ENCODE measurements at places on chromosomes 2 and 18.

- no peak for DNase-seq
Observed at GRCh38 chr2:140355511-140356090, 1575.4 kb upstream of the NXPH2 start.

- DNase-seq, result no peak
Observed at GRCh38 chr2:96739076-96739632, 710 bp downstream of the LMAN2L start.

- no peak for DNase-seq
Observed at GRCh38 chr18:76416911-76417310, 78.1 kb downstream of the ZNF516 start.

- no peak for DNase-seq
Observed at GRCh38 chr18:26425148-26425531, 123.2 kb downstream of the KCTD1 start.

GRCh38 chr2:23378496-23378895, 6.5 kb upstream of the KLHL29 start:
- DNase-seq, result no peak

DNA sequence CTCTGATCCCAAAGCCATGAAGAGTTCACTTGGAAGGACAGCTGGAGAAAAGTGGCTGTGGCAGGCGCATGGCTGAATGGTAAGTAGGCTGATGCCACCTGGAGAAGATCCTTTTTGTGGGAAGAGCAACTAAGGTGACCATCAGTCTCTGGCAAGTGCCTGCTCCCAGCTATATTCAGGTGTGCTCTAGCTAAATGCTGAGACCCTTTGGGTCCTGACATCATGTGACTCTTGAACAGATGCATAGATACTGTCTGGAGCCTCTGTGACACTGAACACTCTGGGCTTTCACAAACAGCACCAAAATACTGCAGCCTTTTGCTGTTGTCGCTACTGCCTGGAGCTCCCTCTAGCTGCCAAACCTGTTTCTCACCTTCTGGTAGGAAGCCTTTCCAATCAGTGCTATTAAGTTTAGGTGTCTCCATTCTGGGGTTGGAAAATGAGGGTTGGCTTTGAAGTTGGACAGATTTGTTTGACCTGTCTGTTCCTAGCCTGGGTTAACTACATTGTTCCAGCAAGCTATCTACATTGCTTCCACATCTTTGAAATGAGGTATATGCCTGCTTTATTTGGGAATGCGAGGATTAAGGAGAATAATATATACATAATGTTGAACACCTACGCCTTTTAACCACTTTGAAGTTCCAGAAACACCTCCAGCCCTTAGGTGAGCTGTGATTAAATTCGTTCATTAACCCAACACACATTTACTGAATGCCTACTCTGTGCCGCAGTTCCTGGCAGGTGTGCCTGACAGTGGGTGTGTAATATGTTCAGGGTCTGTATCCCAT, 3.1 kb downstream of the EGR4 start:
- peak; percentile 67 for DNase-seq

- no peak for DNase-seq
Observed at GRCh38 chr2:142041105-142041504, 89.7 kb downstream of the LRP1B start.

DNA sequence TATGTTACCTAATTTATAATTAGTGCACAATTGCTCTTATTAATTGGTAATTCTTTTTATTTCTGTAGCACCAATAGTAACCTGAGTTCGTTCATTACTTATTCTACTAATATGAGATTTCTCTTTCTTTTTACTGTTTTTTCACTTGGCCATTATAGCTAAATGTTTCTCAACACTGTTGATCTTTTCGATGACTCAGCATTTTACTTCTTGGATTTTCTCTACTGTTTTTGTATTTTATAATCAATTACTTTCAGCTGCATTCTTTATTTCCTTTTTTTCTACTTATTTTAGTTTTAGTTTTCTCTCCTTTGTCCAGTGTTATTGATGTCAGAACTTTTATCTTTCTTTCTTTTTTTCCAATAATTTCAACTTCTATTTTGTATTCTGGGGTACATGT, 589.4 kb upstream of the SOX11 start:
- no peak for DNase-seq

Measured in NB4 (cell line).